ENCODE measurements at places on chromosomes 16 and 17.

GRCh38 chr17:61627658-61628057, 36.6 kb upstream of the NACA2 start:
- no peak for DNase-seq

DNA sequence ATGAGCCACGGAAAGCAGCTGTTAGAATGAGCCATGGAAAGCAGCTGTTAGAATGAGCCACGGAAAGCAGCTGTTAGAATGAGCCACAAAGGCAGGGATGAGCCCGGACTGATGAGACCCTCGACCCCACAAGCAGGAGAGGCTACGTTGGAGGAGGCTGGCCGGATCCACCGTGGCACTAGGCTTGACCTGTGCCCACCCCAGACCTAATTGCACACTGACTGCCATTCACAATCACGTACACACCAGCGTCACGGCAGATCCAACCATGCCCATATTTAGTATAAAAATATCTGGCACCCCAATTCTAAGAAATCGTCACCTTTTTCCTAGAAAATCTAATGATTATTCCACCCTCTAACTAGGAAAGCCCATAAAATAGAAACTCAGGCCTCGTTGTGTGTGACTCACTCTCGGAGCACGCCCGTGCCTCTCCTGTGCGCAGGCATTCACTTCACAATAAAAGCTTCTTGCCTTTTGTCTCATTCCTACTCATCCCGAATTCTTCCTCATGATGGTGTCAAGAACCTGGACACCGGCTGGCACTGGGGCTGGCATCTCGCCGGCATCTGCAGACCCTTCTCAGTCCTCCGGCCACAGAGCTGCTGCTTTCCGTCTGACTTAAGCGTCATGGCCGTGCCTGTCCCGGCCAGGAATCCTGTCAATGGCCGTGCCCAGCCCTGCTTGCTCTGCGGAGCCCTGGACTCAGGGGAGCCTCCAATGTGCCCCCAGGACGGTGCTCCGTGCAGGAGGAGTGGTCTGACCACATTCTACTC, 5.5 kb upstream of the SECTM1 start:
- no peak for DNase-seq

DNA sequence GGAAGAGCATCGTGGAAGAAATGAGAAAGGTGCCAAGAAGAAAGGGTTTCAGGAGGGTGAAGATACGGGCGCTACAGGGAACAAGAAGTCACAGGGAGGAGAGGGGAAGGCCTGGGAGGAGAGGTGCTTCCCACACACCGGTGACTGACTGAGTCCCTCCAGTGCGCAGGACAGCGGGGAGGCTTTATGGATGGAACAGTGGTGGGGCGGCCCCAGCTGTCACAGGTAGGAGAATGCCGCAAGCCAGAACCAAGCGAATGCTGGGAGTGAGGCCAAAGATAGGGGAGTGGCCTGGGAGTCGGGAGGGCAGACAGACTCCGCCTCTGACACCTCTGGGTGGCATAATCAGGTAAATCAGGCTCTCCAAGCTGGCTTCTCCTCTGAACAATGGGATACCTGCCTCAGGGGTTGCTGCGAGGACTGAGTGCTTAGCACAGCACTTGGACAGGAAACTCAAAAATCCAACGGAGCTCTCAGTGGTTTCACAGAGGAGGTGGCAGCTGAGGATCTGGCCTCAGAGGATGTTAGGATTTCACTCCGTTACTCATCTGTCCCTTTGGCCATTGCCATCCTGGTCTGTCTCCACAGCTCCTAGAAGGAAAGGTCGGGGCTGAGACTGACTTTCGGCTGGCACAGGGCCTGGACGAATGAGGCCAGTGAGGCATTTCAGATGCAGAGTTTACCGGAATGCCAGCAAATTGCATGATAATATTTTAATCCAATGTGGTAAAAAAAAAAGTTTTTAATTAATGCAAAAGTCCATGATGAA, 717 bp upstream of the CNP start:
- no peak for DNase-seq

DNA sequence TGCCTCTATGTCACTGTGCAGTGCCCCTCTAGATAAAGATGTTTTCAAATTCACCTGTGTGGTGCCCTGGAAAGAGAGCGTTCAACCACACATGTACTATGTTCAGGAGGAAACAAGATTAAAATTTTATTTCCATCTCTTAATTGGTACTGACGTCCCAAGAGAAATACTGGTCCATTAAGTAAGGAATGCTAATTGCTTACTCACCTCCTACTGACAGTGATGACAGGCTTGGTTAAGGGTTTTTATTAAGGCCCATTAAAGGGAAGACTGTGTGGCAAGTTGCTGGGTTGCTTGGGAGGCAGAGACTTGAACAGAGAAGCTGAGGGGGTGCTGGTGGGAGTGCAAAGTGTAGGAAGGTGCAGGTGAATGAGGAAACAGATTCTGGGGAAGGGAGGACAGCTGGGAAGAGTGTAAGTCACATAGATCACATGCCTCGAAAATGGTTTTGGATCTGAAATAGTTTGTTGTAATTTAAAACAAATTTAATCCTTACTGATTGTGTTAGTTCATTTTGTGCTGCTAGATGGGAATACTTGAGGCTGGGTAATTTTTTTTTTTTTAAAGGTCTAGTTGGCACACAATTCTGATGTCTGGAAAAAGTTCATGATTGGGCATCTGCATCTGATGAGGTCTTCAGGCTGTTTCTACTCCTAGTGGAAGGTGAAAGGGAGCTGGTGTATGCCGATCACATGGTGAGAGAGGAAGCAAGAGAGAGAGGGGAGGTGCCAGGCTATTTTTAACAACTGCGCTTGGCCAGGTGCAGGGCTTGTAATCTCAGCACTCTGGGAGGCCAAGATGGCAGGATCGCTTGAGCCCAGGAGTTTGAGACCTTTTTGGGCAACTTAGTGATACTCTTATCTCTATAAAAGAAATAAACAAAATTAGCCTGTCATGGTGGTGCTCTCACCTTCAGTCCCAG, 140.5 kb downstream of the CACNG3 start:
- no peak for DNase-seq

DNA sequence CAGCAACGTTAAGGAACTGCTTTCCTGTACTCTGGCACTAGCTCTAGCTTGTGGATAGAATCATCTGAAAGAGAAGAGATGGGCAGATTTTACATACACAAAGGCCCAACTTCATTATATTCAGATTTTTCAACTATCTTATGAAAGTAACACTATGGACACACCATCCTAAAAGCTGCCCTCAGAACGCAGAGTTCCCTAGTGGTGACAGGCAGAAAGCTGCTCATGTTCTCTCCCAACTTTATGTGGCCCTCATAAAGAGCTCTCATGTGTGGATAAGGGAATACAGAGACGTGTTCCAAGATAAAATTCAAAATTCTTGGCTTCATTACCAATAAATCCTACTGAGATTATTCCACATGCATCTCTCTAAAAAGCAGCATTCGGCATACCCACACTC, 1.5 kb downstream of the CFAP20 start:
- DNase-seq = no peak

GRCh38 chr16:57642160-57643135, 14.0 kb downstream of the ADGRG1 start:
- DNase-seq = no peak

GRCh38 chr17:77441130-77441920, 300.6 kb downstream of the SEC14L1 start:
- no peak for DNase-seq

- DNase-seq = no peak
Measured at GRCh38 chr16:48864055-48864454, 254.1 kb upstream of the N4BP1 start.

- DNase-seq = no peak
Measured at GRCh38 chr16:83622010-83622409, 185.8 kb upstream of the HSBP1 start.

DNA sequence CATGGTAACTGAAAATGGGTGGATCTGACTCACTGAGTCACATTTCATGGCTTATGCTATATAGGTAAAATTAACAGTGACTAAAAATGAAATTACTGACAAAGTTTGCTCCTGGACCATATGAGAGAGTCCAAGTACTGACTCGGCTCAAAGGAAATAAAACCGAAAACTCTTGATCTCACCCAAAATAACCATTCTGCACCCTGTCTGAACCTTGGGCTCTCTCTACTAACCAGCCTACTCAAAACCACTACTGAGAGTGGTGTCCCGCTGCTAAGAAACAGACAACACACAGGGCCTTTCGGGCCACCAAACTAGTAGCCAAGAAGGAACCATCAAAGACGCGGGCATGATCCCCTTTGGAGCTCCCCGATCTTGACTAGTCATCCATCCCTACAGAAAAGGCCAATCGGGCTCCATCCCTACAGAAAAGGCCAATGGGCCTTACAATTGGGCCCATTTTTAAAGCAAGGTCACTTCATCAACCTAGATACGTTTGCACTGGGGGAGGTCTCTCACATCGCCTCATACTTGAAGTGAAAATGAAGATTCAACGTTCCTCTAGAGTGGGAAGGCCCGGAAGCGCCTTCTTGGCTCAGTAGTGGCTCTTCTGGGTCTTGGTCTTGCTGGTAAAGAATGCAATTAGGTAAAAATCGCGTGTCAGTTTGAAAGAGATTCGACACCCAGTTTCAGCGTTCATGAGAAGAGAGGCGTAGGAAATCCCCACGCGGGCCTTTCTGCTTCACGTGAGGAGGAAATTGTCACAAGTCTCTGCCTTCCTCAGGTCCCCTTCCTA, 720 bp upstream of the ZPBP2 start:
- no peak for DNase-seq

DNA sequence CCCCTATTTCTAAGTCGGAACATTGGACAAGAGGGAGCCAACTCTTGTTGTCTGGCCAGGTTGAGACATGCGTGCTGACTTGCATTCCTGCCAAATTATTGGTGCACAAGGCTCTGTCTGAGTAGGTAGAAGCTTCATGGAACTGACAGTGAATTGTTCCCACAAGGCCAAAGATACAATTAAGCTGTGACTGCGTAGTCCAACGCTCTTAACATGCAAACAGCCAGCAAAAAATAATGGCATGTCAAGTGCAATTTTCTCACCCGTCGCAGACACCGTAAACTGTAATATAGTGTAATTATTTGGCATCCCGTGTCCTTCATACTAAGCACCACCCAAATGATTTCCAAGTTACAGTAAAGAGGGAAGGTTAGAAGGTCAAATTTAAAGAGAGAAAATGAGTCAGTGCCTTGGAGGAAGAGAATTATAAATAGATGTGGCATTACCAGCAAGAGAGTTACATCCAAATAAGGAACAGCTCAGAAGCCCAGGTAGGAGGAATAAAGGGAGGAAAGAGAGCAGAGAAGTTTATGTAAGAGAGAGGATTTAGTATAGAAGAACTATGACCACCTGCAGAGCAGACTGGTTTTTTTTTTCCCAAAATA, 21.8 kb downstream of the CDH8 start:
- no peak for DNase-seq

GRCh38 chr17:65332375-65332774, 195.2 kb downstream of the RGS9 start:
- no peak for DNase-seq

DNA sequence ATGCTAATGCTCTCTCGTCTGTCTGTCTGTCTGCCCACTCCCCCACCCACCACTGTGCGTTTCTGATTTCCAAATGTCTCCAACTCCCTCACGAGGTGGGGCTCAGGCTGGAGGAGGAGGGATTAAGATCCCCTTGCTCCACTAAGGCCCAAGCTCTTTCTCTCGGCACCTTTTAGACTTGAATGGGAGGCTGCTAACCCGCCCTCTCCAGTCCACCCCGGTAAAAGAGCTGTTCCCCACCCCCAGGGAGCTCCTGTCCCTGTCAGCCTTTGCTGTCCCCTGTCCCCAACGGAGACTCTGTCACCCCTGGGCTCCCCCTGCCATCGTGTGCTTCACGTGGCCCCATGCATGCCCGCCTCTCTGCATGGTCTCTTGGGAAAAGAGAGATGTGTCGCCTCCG, 68.5 kb upstream of the PLCG2 start:
- DNase-seq = no peak

- DNase-seq = no peak
Measured at GRCh38 chr16:368388-369158, 1.8 kb downstream of the MRPL28 start.

DNA sequence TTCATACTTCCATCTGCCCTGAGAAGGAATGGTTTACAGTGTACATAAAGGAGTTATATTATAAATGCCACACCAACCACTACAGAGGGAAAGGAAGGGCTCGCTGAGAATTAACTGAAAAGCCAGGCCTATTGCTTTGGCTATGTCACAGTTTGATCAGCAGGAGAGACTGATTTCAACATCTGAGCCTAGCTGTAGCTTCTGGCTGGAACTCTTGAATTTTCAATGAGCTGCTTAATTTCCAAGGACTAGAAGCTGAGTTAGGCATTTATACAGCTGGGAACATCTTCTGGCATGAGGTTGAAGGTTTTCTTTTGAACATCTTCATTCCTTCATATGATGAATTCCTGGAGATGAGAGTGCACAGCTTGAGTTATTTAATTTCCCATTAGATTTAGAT, 47.6 kb upstream of the GNAO1 start:
- DNase-seq = no peak

Measured in hypothalamus (tissue), 51 donors.